ENCODE measurements at places on chromosomes 13 and 19. TPM values are rescaled to one million over a fixed set of nuclear protein-coding genes. Genes with fewer than 3 reads are reported as not detected.

GRCh38 chr13:99935772-99936171 is 35.8 kb downstream of the ZIC5 start:
- DNase-seq: no peak

GRCh38 chr19:40570313-40571004 is 6.2 kb upstream of the SHKBP1 start:
- DNase-seq: peak; percentile 100

SELENOV gene
- not detected for total RNA-seq

GRCh38 chr19:54137699-54138488 is at the start of gene CNOT3:
TSS of gene CNOT3 (plus strand) at chr19:54137762. CDS start at chr19:54142979, 5,217 bp downstream.
- no peak for DNase-seq
